Activated CD4-positive, alpha-beta T cell treated with anti-CD3 and anti-CD28 coated beads for 4 hours (primary cell): ENCODE measurements at places on chromosomes 16 and 17.

DNA sequence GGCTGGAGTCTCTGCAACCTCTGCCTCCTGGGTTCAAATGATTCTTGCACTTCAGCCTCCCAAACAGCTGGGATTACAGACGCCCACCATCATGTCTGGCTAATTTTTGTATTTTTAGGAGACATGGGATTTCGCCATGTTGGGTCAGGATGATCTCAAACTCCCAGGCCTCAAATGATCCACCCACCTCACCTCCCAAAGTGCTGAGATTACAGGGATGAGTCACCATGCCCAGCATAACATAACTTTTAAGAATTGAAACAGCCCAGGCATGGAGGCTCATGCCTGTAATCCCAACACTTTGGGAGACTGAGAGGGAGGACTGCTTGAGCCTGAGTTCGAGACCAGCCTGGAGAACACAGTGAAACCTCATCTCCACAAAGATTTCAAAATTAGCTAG lies 2.5 kb downstream of the RSL1D1 start:
- DNase-seq = no peak

- peak; percentile 46 for DNase-seq
These were observed 1.9 kb upstream of the CPD start for GRCh38 chr17:30376621-30377452.

DNA sequence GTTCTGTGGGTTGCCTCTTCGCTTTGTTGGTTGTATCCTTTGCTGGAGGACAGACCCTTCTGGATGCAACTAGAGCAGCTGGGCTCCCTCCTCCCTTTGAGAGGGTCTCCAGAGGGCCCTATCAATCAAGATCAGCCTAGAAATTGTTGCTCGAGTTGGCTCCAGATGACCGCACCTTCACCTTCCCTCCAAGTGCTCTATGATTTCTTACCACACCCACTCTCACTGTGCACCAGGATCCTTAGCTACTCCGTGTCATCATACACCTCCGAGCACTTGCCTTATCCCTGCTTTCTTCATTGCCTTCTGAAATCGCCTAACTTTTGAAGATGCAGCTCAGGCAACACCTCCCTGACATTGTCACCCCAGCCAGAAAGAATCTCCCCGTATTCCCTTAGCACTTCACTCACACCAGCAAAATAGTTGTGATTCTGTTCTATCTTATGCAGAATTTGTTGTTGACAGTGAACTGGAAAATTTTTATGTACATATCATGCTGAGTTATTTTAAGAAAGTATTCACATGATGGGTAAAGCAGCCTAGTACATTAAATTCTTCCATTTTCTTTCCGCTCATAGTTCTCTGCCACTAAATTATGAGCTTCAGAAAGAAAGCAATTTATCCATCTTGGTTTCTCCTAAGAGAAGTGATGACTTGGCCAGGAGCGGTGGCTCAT lies 52.9 kb downstream of the ABAT start:
- DNase-seq = no peak

GRCh38 chr16:370979-371514 lies 709 bp upstream of the MRPL28 start:
- no peak for DNase-seq

GRCh38 chr16:19410435-19411171 lies 7.1 kb upstream of the TMC5 start:
- DNase-seq = no peak

DNA sequence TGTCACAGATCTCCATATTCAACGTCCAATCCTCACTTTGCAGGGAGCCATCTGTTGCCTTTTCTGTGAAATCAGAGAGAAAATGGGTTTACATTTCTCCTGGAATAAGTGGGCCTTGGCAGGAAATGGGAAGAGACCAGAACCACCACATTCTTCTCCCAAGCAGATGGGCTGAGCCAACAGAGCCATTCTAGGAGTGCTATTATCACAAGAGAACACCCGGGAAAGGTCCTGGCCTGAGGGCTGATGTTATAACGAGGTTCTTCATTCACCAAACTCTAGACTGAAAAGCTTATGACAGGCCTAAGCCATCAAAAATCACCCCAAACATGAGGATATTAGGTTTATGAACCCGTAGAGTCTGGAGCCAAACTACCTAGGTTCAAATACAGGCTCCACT lies 64.7 kb downstream of the TOM1L2 start:
- no peak for DNase-seq

DNA sequence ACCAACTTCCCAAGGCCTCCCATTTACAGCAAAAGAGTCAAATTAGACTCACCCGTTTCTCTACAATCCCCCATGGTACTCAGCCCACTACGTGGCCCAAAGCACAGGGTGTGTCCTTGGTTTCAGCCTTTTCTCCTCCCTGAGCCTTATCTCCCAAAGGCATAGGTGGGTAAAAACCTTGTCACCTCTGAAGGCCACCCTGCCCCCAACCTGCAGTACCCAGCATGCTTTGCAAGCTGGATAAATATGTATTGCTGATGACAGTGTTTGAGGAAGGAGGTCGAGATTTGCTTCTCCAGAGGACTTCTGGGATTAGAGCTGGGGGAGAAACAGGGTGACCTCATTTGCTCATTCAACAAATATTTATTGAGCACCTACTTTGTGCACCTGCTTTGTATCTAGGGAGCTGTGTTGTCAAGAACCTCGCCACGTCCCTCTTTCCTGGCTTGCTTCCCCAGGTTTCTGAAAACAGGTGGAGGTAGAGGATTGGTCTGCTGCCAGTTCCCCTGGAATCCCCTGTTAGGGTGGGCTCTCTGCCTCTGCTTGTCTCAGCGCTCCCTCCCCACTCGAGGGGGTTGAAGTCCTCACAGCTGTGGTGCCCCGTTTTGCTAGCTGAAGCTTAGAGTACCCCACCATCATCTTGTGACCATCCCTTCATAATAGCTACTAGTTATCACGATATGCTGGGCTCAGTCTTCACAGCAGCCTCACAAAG lies 3.0 kb downstream of the LASP1 start:
- no peak for DNase-seq

DNA sequence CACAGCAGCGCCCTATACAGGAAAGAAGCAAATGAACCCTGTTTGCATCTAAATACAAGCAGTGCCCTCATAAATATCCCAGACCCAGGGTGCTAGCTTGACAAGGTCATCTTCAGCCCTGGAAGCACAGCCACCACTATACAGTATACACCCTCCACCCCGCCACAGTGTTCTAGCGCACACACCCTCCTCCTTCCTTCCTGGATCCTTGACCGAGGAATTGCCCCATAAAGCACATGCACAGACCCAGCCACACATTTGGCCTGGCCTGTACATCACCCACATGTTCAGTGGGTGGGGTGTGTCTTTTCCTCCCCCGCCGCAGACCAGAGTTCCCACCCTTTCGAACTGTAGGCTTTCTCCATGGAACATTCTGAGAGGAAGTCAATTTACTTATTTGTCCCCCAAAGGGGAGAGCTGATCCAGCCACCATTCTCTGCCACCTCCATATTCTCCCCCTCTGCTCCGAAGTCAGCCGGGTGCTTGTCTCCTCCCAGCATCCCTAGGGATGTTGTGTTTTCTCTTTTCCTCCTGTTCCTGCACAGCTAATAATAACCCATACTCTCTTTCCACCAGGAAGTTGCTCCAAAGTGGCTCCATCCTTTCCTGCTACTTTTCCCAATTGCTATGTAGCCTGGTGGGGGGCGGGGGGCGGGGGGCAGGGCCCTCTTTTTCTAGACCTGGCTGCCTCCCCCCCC lies 6.6 kb downstream of the ABI3 start:
- no peak for DNase-seq

- DNase-seq = no peak
These were observed 31.6 kb downstream of the EFCAB5 start for GRCh38 chr17:29973005-29973404.

- no peak for DNase-seq
These were observed 921.4 kb upstream of the EEF2KMT start for GRCh38 chr16:6018848-6019489.

GRCh38 chr17:67125417-67125816 lies 81.1 kb downstream of the CACNG1 start:
- DNase-seq = no peak

DNA sequence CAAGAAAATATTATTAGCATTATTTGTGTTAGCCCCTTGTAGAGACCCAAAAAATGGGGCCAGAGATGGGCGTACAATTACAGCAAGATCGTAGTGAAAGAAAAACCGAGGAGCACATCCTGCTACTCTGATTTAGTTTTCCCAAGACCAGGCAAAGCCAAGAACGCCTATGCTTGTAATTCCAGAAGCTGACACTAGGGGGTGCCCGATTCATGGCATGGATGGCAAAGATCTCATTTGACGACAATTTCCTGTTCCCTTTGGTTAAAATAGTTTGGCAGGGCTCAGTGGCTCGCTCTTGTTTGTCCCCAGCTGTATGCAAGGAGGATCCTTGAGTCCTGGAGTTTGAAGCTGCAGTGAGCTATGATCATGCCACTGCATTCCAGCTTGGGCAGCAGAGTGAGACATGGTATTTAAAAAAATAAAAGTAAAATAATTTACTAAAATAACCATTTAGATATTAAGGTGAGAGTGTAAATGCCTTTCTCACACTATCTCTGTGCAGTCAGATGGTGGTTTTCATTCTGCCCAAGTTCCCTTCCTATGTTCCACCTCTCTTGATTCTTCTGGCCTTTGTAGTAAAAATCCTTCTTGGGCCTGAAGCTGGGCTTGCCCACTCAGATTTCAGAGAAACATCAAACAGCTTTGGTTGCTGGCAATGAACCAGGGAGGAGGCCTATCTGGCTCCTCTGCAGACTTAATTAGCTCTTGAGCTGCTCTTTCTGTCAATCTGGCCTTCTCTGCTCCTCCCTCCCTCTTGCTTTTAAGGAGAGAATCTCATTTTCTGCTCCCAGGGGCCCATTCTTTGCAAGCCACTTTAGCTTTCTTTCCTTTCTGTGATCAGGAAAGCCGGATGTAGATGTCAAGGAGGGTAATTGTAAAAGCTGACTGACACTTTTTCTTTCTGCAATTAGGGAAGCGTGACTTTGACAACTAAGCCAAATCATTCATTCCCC lies 31.2 kb downstream of the TMEM238L start:
- no peak for DNase-seq

DNA sequence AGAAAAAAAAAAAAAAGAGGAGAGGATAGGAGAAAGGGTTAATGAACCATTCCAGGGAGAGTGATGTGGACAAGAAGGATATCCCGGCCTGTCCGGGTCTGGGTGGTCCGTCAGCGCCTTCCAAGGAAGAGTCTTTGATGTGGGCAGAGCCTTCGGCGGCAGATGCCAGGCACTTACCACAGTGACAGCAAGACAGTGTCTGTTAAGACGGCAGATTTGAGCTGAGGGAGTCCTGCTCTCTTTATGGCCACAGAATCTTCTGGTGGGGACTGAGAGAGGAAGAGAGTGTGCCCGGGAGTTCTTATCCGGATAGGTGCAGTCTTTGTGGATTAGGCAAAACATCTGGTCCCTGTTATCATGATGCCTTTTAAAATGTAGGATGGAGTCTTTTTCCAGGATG lies 95.2 kb downstream of the ZDHHC7 start:
- no peak for DNase-seq

DNA sequence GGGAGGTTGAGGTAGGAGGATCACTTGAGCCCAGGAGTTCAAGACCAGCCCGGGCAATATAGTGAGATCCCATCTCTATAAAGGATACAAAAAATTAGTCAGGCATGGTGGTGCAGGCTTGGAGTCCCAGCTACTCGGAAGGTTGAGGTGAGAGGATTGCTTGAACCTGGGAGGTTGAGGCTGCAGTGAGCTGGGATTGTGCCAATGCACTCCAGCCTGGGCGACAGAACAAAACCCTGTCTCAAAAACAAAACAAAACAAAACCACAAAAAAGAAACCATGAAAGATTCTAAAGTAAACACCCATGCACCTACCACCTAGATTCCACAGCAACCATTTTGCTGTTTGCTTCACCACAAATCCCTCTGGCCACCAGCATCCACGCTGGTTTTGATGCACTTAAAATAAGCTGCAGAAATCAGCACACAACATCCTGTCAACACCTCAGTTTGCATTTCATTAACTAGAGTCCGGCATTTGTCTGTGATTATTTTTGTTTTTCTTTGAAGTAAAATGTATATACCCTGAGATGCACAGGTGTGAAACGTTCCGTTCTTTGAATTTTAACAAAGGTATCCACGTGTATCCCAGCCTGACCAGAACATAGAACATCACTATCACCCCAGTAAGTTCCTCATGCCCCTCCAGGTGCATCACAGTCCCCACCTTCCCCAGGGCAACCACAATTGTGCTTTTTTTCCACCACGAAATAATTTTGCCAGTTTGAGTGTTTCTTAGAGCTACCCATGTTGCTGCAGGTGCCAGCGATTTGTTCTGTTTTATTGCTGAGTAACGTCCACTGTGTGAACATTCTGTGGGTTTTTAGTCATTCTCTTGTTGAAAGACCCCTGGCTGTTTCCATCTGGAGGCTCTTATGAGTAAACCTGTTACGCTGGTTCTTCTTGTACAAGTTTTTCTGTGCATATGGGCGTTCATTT lies 191.5 kb downstream of the SEC14L1 start:
- DNase-seq = peak; percentile 36

GRCh38 chr16:73280388-73280787 lies 232.5 kb upstream of the ZFHX3 start:
- no peak for DNase-seq

GRCh38 chr16:25270577-25270976 lies 12.9 kb upstream of the ZKSCAN2 start:
- DNase-seq = no peak

DNA sequence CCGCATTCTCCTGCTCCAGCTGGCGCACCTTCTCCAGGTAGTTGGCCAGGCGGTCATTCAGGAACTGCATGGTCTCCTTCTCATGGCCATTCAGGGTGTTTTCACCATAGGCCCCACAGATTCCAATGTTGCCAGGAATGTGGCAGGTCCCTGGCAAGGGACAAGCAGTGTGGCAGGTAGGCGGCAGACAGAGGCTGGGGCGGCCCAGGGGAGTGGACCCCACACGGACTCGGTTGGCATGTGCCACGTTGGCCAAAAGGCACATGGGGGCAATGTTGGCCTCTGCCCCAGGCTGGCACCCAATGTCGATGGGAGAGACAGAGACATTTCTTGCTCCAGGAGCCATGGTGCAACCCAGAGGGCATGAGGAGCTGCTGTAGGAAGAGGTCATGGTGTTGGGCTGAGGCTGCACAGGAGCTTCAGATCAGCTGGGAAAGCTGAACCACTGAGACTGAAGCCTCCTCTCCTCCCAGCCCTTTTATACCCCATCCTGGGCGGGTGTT lies at the start of gene KRT38:
KRT38 (minus strand) TSS at position 453 of the 503 bp plus-strand sequence; CDS start at position 391, 62 bp downstream.
- no peak for DNase-seq

DNA sequence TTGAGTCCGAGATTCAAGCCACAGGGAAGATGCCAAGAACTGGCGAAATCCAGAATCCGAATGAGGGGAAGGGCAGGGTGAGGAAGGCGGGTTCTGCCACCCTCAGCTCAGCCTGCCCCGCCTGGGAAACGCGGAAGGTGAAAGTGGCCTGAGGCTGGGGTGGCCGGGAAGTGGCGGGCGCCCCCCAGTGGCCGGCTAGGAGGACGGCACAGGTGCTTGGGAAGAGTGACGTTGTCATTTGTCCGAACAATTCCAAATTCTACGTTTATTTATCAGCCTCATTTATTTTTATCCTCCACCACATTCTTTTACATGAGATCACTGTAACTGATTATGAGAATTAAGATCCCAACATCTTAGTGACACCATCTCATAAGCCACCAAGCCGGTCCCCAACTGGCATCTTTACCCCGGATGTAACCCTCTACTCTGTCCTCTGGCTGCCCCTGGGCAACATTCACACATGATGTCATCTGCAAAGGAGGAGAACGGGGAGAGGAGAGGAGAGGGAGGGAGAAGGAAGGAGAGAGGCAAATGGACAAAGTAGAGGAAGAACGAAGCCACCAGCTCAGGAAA lies 21.3 kb downstream of the SRCIN1 start:
- peak; percentile 61 for DNase-seq
